ENCODE measurements at places on chromosomes 7 and 10.

DNA sequence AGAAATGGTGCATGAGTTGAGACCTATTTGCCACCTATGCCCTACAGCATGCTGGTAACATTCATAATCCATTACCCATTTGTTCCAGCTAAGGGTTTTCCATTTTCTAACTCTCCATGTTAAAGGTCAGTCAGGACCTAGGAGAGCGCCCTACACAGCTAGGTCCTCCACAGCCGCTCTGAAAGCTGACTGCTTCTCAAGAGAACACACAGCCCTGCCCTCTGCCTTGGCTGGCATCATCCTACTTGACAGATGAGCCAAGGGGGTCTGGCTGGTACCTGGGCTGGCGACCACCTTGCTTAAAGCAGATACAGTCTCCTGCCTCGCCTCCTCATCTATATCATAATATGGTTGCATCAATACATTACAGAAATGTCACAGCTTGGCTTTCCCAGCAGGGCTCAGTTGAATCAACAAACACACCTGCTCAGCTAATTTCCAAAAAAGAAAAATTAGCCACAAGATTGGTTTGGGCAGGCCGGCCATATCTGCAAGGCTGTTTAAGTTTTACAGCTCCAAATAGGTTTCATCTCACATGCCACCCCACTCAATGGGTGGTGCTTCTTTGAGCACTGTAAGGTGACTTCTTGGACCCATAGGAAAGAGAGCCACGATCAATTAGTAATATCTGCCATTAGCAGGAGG, 17.3 kb downstream of the TLL2 start:
- no peak for DNase-seq

- no peak for DNase-seq
Measured at GRCh38 chr7:92634205-92634604, 44.0 kb upstream of the FAM133B start.

GRCh38 chr10:96512524-96513304, 1.0 kb downstream of the TLL2 start:
- DNase-seq = no peak

DNA sequence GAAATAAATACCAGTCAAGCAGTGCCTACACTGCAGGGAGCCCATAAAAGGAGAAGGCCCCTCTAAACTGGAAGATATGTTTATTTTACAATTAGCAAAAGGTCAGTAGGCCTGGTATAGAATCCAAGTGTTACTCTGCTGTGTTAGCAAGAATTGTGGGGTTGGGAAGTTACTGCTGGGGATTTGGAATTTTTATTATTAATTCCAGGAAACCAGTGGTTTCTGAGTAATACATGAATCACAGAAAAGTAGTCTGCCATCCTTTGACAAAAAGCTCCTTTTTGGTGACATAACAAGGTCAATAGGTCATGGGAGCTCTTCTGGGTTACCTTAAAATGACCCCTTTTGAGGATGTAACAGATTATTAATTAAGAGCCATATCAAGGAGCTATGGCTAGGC, 67.4 kb downstream of the ZNF92 start:
- no peak for DNase-seq

DNA sequence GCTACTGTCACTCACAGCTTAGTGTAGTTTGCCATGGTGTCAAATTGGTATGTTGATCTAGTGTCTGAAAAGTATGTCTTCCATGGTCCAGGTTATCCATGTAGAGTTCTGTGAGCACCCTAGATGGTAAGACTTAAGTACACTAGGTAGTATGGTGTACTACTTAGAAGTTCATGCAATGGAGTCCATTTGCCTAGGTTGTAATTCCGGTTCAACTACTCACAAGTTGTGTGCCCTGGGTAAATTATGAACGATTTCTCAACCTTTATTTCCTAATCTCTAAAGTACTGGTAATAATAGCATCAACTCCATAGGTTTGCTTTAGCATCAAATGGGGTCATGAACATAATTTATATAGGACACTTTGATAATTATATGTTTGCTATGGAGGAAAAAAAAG, 666.2 kb upstream of the CELF2 start:
- DNase-seq = no peak

DNA sequence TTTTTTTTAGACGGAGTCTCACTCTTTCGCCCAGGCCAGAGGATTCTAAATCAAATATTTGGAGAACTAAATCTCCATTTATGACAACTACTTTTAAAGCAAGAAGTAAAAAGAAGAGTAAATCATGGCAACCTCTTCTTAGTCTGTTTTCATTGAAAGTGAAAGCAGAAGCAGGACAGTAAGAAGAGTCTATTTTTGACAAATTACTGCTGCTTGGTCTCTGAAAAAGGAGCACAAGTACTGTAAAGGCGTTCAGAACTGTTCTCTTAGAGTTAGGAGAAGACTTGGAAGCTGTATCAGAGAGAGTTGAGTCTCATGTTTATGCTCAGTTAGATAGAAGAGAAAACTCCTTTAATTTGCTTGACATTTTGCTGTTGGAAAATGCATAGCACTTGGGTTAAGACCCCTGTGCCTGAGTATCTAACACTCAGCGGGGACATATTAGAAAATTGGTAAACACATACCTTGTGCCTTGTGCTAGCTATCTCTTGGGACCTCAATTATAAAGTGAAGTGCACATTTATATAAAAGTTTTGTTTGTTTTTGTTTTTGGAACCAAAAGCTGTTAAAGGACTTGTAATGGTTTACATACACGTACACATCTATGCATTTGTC, 433.0 kb downstream of the ANKRD7 start:
- no peak for DNase-seq

- DNase-seq = no peak
Measured at GRCh38 chr10:34205452-34205851, 609.6 kb downstream of the PARD3 start.

DNA sequence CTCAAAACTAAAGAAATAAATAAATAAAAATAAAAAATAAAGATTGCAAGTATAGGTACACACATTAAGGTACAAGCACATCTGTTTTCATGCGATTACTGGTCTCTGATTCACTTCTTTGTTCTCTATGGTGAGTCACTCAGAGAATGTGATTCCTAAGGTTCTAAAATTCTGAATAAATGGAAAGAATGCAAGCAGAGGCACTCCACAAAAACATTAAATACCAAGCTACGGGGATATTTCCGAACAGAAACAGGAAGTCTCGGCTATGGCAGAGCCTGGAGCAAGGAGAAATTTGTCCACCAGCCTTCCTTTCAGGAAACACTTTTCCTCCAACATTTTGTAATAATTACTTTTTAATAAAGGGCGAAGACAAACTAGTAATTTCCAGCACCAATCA, 1.4 kb downstream of the VOPP1 start:
- no peak for DNase-seq

- DNase-seq = no peak
Measured at GRCh38 chr7:101626758-101627157, 2.3 kb downstream of the MYL10 start.

- no peak for DNase-seq
Measured at GRCh38 chr10:116715341-116715740, 27.0 kb downstream of the HSPA12A start.

DNA sequence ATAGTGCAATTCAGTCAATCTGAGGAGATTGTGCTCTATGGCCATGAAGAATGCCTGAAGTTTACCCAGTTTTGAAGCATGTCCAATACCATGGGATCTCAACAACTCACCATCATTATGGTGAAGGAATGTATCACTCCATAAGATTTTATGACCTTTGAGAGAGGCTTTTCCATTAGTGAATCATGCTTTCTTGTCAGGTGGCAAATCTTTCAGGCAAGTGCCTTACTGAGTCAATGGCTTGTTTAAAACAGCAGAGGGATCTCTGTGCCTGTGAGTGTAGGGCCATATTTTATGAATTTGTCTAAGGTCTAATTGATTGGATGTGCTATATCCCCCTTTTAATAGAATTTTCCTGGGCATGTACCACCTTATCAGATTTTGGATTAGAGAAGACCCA, 131.5 kb downstream of the CCDC7 start:
- DNase-seq = no peak

DNA sequence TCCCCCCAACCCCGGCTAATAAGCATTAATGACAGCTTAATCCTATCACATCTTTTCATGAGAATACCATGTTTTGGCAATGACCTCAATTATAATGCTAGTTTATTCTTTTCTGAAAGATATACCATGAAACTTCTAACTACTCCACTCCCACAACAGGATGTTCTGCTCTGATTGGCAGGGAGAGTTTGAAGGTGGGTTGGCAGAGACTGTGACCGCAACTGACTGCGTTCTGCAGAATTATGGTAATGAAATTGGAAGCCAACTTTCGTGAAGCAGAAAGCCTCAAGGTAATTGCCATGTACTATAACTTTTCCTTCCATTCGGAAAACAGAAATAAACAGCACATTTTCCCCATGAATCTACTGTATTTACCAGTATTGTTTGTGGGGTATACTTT, 288.2 kb upstream of the SEMA3D start:
- DNase-seq = no peak

- DNase-seq = no peak
Measured at GRCh38 chr7:139427788-139428187, 55.7 kb downstream of the KLRG2 start.

- no peak for DNase-seq
Measured at GRCh38 chr7:30175180-30175579, 40.4 kb downstream of the MTURN start.

DNA sequence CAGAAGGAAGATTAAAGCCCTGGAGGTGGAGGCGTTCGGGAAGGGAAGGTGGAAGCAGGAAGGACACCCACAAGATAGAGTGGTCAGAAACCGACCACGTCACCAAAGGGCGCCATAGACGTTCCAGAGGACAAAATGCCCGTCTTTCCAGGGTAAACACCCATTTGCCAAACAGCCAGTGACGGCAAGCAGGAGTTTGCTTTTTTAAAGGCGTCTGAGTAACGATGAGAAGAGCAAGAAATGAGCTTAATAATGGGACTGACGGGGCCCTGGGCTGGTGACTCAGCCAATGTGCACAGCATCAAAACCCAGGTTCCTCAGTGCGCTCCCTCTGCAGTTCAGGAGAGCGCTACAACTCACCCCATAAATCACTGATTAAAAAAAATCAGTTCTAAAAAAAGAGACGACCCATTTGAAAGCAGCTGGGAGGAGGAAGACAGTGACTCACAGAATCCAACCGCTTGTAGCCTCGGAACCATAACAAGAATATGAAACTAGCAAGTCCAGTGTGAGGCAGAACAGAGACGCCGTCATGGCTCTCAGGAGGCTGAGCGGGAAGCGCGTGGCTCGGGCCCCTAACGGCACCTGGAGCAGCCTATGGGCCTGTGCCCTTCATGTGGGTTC, 5.9 kb downstream of the DIP2C start:
- no peak for DNase-seq

DNA sequence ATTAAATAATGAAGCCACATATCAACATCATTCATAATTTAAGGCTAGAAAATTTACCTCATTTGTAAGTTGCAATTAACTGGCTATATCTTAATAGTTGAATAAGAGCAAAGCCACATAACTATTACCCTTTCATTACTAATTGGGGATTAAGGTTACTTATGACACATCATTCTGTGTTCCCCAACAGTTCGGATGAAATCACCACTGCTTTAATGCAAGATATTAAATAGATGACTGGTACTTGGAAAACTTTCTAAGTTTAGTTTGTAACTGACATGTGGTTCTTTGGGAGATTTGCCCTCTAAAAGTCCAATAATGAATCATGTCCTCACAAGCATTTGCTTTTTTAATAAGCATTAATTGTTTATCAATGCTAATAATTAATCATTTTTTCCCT, 109.1 kb downstream of the MTERF1 start:
- no peak for DNase-seq

GRCh38 chr10:66629996-66630395, 295.8 kb upstream of the LRRTM3 start:
- no peak for DNase-seq

DNA sequence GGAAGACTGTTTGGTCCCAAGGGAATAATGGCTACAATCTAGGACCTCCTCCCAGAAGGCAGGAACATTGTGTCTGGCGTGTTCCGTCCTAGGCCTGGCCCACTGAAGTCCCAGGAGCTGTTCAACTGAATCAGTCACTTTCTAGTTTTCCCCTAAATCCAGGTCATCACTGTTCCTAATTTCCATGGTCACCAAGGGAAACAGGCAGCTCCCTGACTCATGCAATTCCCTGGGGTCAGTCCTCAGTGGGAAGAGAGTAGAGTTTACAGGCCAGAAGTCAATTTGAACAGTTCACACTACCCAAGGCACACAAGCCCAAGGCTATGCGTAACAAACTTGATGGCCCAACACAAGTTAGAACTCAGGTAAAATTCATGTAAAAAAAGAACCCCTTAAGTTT, 44.0 kb downstream of the CREB3L2 start:
- DNase-seq = no peak

- no peak for DNase-seq
Measured at GRCh38 chr7:138603549-138604318, 97.4 kb downstream of the SVOPL start.

DNA sequence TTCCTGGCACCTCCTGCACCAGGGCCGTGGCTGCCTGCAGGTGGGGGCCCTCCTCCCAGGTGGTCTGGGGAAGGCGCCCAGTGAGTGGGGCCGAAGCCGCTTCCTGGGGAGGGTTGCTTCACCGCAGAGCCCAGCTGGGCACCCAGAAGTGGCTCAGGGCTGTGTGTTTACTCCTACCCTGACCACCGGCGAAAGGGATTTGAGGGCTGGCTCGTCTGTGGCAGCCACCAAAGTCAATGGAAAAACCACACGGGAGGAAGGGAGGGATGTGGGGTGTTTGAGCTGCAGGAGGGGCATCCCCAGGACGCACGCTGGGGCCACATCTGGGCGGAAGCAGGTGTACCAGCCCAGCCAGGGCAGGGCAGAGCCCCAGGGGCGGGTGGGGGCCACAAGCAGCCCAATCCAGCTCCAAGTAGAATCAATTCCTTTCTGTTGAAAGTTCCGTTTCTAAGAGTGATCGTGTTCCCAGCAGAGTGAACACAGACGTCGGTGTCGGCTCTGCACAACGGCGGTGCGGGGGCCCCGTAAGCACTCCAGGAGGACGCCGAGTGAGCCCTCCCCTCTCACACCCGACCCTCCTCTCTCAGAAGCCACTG, 69.9 kb downstream of the FOXL3 start:
- DNase-seq = no peak

- DNase-seq = peak; percentile 3
Measured at GRCh38 chr10:47278152-47278473, 21.9 kb upstream of the GDF10 start.
